ENCODE measurements at places on chromosomes 5 and 9. TPM values are rescaled to one million over a fixed set of nuclear protein-coding genes. Genes with fewer than 3 reads are reported as not detected.

Gene RANBP17
- total RNA-seq, result 3.5 TPM

Gene SLC22A4
- 2.9 TPM for total RNA-seq

Gene ACTBL2
- not detected for total RNA-seq

Gene LMX1B
- total RNA-seq, result not detected

Gene YIPF5
- 33.5 TPM for total RNA-seq

Gene SLC46A2
- not detected for total RNA-seq

Gene RGS7BP
- 2.3 TPM for total RNA-seq

Gene F2RL1
- not detected for total RNA-seq

Gene CBY3
- not detected for total RNA-seq

Gene IFT74
- total RNA-seq, result 31.5 TPM

Gene MACROH2A1
- total RNA-seq, result 121 TPM

Gene RBM27
- 53.9 TPM for total RNA-seq

Gene NAIF1
- total RNA-seq, result 11.9 TPM

Gene C5orf52
- not detected for total RNA-seq

Gene SLC1A3
- 15.8 TPM for total RNA-seq

Gene SNCAIP
- total RNA-seq, result 104 TPM
